Hepatocyte (in vitro differentiated cells): ENCODE measurements at places on chromosomes 3 and 15. TPM values are rescaled to one million over a fixed set of nuclear protein-coding genes. Genes with fewer than 3 reads are reported as not detected.

- DNase-seq = no peak
- H3K4me1 ChIP-seq = no peaks in the 10 kb centered on the region
- H3K4me3 ChIP-seq = no peak overlapping the region
- no peaks in the 10 kb centered on the region for H3K36me3 ChIP-seq
- no peaks in the 10 kb centered on the region for H3K27me3 ChIP-seq
Measured at GRCh38 chr15:25180606-25181292, 226.0 kb downstream of the SNRPN start.

- H3K36me3 ChIP-seq = no peaks in the 10 kb centered on the region
- H3K27me3 ChIP-seq = no peaks in the 10 kb centered on the region
- no peak for DNase-seq
- no peak overlapping the region for H3K4me3 ChIP-seq
Measured at GRCh38 chr3:120642368-120642948, 39.6 kb downstream of the HGD start.

DNA sequence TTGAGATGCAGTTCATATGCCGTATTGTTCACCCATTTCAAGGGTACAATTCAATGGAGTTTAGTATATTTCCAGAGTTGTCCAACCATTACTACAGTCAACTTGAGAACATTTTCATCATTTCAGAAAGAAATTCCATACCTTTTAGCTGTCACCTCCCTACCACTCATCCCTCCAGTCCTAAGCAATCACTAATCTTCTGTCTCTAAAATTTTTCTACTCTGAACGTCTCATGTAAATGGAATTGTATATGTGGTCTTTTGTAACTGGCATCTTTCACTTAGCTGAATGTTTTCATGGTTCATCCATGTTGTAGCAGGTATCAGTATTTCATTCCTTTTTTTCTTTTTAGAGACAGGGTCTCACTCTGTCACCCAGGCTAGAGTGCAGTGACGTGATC, 51.1 kb downstream of the CMTM7 start:
- no peak overlapping the region for H3K4me3 ChIP-seq
- H3K27ac ChIP-seq = no peak overlapping the region
- no peaks in the 10 kb centered on the region for H3K27me3 ChIP-seq

GRCh38 chr3:106688464-106688863, 688.8 kb upstream of the CCDC54 start:
- H3K4me3 ChIP-seq = no peak overlapping the region
- DNase-seq = peak; percentile 43
- no peaks in the 10 kb centered on the region for H3K36me3 ChIP-seq
- H3K27me3 ChIP-seq = no peaks in the 10 kb centered on the region

DNA sequence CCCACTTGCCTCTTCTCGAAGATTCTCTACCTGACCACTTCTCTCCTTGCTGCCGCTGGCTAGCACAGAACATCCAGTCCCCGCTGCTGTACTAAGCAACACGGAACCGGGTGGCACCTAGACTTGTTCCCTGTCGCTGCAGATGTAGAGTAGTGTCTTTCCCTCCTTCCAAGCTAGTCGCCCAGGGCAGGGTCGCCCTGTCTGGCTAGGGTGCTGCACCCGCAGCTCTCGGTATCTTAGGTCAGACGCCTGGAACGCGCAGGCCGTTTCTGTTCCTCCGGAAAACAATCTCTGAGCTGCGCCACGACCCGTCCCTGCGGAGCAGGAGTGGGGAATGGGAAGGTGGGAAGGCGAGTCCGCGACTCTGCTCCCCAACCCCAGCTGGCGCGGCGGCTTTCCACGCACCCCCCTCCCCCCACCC, 758 bp upstream of the SNX33 start:
- H3K27me3 ChIP-seq = no peaks in the 10 kb centered on the region
- peak; percentile 57 for DNase-seq
- H3K4me1 ChIP-seq = peaks cover 45% of the 10 kb centered on the region
- H3K36me3 ChIP-seq = no peaks in the 10 kb centered on the region
- H3K4me3 ChIP-seq = peak overlapping the region; percentile 80

DNA sequence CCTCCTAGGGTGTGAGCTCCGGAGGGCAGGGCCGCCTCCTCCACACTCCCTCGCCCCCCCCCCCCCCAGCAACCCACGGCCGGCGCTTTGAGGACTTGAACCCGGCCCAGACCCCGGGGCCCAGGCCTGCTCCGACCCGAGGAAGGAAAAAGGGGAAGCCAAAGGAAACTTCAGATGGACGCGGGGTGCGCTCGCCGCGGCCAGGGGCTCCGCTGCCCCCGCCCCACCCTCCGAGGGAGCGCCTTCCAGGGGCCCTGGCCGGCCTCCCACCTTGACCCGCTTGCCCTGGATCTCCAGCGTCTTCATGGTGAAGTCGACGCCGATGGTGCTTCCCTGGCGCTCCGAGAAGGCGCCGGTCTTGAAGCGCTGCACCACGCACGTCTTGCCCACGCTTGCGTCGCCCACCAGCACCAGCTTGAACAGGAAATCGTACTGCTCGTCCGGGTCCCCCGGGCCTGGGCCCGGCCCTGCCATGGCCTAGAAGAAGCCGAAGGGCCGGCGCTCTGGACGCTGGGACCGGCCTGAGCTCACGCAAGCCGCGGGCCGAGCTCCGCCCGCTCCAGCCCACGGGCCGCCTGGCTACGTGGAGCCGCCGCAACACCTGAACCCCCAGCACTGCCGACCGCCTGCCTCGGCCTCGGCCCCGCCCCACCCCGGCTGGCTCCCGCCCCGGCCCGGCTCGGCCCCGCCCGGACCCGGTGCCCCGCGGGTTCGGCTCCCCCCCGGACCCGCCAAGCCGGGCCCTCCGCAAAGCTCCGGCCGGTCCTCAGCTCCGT, 400 bp downstream of the RAB43 start:
- H3K4me3 ChIP-seq = peak overlapping the region; percentile 63
- H3K27ac ChIP-seq = peak overlapping the region; percentile 87
- peaks cover 40% of the 10 kb centered on the region for H3K4me1 ChIP-seq
- peak; percentile 46 for DNase-seq

DNA sequence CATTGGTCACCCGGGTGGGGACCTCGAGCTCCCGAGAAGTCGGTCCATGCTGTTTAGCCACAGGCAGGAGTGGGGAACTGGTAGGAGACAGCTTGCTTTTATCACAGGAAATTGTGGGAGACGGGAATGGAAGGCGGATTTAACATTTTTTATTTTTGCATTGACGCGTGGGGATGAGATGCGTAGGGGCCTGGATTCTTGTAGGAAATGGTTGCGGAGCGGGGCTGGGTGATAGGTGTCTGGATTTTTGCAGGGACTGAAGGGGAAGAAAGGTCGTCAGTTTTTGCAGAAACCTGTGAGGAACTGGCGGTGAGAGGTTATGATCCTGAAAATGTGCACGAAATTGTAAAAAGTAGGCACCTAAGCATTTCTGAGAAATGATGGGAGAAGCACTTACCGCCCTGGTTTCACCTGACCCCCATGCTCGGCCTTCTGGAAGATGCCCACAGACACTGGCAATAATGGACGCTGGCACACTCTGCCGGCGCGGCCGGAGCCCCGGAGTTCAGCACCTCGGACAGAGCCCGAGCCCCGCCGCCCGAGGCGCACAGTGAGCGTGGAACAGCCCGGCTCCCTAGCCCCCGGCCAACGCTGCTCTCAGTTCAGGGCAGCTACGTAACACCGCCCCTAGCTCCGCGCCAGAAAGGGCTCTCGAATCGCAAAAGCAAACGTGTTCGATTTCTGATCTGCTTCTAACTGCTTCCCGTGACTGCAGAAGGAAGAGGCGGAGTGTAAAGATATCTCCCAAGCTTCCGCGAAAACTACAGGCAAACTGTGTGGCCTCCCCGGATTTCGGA, 928 bp downstream of the ANKRD34C start:
- H3K36me3 ChIP-seq = no peaks in the 10 kb centered on the region
- peaks cover 94% of the 10 kb centered on the region for H3K27me3 ChIP-seq
- peak; percentile 80 for DNase-seq
- no peaks in the 10 kb centered on the region for H3K4me1 ChIP-seq
- H3K4me3 ChIP-seq = no peak overlapping the region

HOMER2 gene
- polyA plus RNA-seq = 5.9 and 7.7 TPM in 2 replicates
